ENCODE measurements at places on chromosomes 13 and 19. TPM values are rescaled to one million over a fixed set of nuclear protein-coding genes. Genes with fewer than 3 reads are reported as not detected.

Gene ZNF560
- 0.50 TPM for polyA plus RNA-seq

Gene KIR2DL1
- polyA plus RNA-seq, result not detected

Gene CYP4F2
- not detected for polyA plus RNA-seq

Gene SIGLEC5
- polyA plus RNA-seq, result not detected

Gene ACP7
- polyA plus RNA-seq, result not detected

Gene GFY
- polyA plus RNA-seq, result 8.4 TPM

Gene OR7A5
- not detected for polyA plus RNA-seq

Gene ZSCAN4
- polyA plus RNA-seq, result not detected

Gene RFPL4AL1
- polyA plus RNA-seq, result not detected

Gene ZNF554
- polyA plus RNA-seq, result 11.1 TPM

Gene ANKRD24
- polyA plus RNA-seq, result 3.5 TPM

Gene SMAD9
- 37.1 TPM for polyA plus RNA-seq

Gene ICAM5
- polyA plus RNA-seq, result 21.0 TPM

Gene KCNRG
- 0.31 TPM for polyA plus RNA-seq

Gene TJP3
- 5.0 TPM for polyA plus RNA-seq

Gene SHFL
- polyA plus RNA-seq, result 2.2 TPM

Gene TEX101
- polyA plus RNA-seq, result not detected

Gene CEACAM5
- polyA plus RNA-seq, result not detected

Gene URAD
- polyA plus RNA-seq, result not detected

Gene FAM124A
- polyA plus RNA-seq, result 0.16 TPM

Gene CEACAM3
- not detected for polyA plus RNA-seq

Gene HCST
- polyA plus RNA-seq, result 2.1 TPM

Gene DACH1
- polyA plus RNA-seq, result 2.9 TPM

Gene HSD17B14
- polyA plus RNA-seq, result 31.7 TPM

Gene SCN1B
- polyA plus RNA-seq, result 1.6 TPM

Gene TMEM221
- 6.0 TPM for polyA plus RNA-seq

Gene KLK7
- 0.43 TPM for polyA plus RNA-seq

Gene HNRNPUL1
- 148 TPM for polyA plus RNA-seq

Gene CNN2
- polyA plus RNA-seq, result 185 TPM

Gene PCP2
- polyA plus RNA-seq, result 0.34 TPM

Gene PRR19
- 0.16 TPM for polyA plus RNA-seq

Gene APC2
- polyA plus RNA-seq, result 0.94 TPM

Gene CLDN10
- polyA plus RNA-seq, result 0.16 TPM

Gene LIN37
- polyA plus RNA-seq, result 11.4 TPM

Gene ZNF524
- polyA plus RNA-seq, result 15.9 TPM

Gene ZNF865
- 2.6 TPM for polyA plus RNA-seq

Gene ETV2
- polyA plus RNA-seq, result 4.0 TPM

Gene HDGFL2
- 123 TPM for polyA plus RNA-seq

Gene CYP2A6
- 0.25 TPM for polyA plus RNA-seq

Gene MYBPC2
- 0.30 TPM for polyA plus RNA-seq

Gene NLRP11
- polyA plus RNA-seq, result not detected

Gene ZNF492
- polyA plus RNA-seq, result not detected

Gene ABCC4
- 1.6 TPM for polyA plus RNA-seq

Gene DAND5
- polyA plus RNA-seq, result 0.07 TPM

Gene SLITRK6
- 0.07 TPM for polyA plus RNA-seq

Gene RDH8
- polyA plus RNA-seq, result not detected

Gene LRRC25
- not detected for polyA plus RNA-seq

Gene ZNF563
- polyA plus RNA-seq, result 5.0 TPM

Gene HSPB6
- 0.76 TPM for polyA plus RNA-seq

Gene FXYD1
- polyA plus RNA-seq, result 268 TPM

All from cardiac muscle cell (in vitro differentiated cells and primary cell).